Stimulated activated CD8-positive, alpha-beta memory T cell treated with anti-CD3 and anti-CD28 coated beads, Interleukin-15, amount 100 ng/mL, for 48 hours (primary cell): ENCODE measurements at places on chromosomes 13 and 19.

DNA sequence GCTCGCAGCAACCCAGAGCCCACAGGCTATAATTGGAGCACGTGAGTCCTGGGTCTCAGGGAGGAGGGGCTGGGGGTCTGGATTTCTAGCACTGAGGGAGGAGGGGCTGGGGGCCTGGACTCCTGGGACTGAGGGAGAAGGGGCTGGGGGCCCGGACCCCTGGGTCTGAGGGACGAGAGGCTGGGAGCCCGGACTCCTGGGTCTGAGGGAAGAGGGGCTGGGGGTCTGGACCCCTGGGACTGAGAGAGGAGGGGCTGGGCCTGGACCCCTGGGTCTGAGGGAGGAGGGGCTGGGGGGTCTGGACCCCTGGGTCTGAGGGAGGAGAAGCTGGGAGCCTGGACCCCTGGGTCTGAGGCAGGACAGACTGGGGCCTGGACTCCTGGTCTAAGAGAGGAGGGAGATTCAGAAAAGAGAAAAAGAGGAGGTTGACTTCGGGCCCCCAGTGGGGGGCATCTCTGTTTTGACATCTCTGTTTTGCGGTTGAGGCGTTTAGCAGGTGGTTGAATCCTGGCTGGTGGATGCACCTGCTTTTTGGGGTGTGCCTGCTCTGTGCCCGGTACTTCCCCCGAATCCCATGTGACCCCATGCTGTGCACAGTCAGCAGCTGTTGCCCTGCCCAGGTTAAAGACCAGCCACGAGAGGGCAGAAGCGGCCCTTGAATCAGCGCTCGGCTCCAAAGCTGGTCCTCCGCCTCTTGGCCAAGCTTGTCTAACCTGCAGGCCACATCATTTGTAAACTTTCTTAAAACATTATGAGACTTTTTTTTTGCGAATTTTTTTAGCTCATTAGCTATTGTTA, 10.5 kb downstream of the PVR start:
- DNase-seq = peak; percentile 61

GRCh38 chr13:60093425-60094019, 70.2 kb downstream of the DIAPH3 start:
- DNase-seq = no peak

DNA sequence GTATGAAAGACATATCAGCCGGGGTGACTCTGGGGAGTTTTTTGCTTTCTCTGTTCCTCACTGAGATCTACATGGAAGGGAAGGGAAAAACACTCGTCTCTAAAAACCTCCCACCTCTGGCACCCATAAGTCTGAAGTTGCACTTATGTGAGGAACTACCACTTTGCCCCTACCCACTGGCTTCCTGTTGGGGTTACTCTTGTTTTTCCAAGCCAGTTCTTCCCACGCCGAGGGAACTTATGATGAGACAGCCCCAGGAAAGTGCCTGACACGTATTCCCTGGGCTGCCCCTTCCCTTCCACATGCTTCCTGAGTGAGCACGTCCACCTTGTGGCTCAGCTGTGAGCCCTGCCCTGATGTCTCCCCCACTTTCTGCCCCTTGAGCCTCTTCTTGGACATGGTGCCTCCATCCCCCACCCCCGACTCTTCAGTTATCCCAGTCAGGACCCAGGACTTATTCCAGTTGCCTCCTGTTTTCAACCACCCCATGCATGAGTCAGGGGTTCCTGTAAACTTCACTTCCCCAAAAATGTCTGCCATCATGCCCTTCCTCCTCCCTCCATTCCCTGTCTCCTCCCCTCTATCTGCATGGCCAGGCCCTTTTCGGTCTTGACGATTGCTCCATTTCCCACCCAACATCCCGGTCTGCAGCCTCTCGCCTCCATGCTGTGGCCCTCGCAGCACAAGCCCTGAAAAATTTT, 5.1 kb upstream of the SIGLEC7 start:
- DNase-seq = no peak

DNA sequence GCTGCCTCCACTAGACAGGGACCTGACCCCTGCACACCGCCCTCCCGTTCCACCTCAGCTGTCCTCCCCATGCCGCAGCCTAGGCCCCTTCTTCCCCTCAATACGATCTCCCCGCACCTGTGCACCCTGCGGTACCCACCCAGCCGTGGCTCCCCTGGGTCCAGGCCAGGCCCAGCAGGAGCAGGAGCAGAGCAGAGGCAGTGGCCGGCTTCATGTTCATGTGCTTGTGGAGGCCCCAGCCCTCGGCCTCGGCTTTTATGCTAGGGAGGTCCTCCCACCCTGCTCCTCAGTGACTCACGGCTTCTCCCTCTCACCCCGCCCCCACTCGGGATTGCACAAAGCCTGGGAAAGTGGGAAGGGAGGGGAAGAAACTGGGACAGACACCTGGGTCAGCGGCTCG, 11.4 kb upstream of the KRTDAP start:
- no peak for DNase-seq

DNA sequence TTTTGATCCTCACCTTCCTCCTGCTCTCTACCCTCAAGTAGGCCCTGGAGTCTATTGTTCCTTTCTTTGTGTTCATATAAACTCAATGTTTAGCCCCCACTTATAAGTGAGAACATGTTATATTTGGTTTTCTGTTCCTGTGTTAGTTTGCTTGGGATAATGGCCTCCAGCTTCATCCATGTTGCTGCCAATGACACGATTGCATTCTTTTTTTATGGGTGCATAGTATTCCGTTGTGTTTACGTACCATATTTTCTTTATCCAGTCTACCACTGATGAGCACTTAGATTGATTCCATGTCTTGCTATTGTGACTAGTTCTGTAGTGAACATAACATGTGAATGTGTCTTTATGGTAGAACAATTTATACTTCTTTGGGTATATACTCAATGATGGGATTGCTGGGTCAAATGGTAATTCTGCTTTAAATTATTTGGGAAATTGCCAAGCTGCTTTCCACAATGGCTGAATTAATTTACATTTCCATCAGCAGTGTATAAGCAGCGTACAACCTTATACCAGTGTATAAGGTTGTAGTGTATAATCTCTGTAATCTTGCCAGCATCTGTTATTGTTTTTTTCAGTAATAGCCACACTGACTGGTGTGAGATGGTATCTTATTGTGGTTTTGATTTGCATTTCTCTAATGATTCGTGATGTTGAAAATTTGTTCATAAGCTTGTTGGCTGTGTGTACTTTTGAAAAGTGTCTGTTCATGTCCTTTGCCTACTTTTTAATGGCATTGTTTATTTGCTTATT, 288.9 kb downstream of the KCNRG start:
- DNase-seq = no peak

GRCh38 chr13:42277618-42278276, 5.8 kb downstream of the AKAP11 start:
- DNase-seq = no peak

DNA sequence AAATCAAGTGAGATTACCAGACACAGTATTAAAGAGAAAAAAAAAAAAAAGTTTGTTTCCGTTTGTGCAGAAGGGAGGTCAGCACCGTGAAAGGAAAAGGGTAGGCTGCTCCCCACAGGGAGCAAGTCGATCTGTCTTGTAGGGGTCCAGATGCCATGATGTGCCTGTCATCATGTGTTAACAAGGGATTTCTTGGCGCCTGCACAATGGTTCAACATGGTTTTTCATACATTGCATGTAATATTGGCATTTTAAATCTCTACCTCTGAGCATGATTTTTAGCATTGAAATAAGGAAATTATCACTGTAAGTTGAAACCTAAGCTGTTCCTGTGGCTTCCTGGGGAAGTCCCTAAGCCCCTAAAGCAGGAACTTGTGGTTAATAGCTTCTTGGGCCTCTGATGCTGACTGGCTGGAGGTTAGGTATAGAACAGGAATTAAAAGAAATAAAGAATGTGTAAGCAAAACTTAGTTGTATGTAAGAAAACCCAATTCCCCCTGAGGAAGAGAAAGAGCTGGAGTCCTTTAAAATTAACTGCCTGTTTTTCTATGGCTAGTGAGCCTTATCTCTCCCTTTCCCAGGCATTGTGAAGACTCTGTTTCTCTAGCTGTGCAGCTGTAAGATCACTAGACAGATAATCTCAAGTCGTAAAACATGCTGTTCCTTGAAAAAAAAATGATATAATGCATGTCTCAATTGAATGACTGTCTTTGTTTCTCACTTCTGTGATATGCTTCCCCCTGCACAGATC, 7.4 kb upstream of the FCGBP start:
- DNase-seq = no peak

DNA sequence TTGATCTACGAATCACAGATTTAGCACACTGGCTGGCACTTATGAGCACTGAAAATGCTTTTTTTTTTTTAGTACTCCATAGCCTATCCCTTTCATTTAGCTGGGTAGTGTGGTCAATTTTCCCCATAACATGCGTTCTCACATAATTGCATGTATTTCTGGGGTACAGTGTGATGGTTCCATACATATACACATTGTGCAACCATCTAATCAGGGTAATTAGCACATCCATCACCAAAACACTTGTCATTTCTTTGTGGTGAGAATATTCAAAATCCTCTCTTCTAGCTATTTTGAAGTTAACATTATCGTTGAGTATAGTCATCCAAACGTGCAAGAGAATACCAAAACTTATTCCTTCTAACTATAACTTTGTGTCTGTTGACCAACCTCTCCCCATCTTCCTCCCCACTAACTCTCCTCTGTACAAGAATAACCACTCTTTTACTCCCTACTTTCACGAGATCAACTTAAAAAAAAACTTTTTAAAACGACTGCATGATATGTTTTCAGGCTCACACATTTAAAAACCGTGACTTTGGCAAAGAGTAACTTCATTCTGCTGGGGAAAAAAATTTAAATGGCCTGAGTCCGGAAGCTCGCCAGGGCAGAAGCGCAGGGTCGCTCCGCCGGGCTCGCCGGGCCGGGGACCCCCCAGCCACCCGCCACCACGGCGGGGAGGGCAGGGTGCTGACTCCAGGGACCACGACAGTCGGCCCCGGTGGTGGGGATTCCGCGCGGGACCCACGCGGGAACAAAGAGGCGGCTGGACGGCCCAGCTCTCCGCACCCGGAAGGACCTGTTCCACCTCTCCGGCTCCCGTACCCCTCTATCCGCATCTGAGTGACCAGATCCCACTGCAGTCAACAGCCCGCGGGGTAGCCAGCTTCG, 868 bp upstream of the UBAC2 start:
- DNase-seq = no peak

GRCh38 chr13:66087269-66087710, 1142.8 kb downstream of the PCDH9 start:
- no peak for DNase-seq

DNA sequence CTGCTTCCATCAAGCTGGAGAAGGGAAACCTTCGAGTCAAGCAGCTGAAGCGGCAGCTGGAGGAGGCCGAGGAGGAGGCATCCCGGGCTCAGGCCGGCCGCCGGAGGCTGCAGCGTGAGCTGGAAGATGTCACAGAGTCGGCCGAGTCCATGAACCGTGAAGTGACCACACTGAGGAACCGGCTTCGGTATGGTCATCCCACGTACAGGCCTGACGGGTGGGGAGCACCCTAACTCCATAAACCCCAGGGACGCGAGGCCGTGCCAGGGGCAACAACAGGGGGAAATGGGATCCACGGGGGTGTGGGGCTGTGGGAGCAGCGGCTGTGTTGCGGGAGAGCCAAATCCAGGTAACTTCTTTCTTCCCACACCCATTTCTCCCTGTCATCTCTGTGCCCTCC, 20.2 kb downstream of the KCNC3 start:
- no peak for DNase-seq

- DNase-seq = no peak
These were observed 5.2 kb downstream of the LHFPL6 start for GRCh38 chr13:39597838-39598237.

DNA sequence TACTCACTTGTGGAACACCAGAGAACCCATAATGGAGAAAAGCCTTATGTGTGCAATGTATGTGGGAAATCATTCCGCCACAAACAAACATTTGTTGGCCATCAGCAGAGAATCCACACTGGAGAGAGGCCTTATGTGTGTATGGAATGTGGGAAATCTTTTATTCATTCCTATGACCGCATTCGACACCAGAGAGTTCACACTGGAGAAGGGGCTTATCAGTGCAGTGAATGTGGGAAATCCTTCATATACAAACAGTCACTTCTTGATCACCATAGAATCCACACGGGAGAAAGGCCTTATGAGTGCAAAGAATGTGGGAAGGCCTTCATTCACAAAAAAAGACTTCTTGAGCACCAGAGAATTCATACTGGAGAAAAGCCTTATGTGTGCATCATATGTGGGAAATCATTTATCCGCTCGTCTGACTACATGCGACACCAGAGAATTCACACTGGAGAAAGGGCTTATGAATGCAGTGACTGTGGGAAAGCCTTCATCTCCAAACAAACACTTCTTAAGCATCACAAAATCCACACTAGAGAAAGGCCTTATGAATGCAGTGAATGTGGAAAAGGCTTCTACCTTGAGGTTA, 10.9 kb downstream of the ZNF549 start:
- no peak for DNase-seq

DNA sequence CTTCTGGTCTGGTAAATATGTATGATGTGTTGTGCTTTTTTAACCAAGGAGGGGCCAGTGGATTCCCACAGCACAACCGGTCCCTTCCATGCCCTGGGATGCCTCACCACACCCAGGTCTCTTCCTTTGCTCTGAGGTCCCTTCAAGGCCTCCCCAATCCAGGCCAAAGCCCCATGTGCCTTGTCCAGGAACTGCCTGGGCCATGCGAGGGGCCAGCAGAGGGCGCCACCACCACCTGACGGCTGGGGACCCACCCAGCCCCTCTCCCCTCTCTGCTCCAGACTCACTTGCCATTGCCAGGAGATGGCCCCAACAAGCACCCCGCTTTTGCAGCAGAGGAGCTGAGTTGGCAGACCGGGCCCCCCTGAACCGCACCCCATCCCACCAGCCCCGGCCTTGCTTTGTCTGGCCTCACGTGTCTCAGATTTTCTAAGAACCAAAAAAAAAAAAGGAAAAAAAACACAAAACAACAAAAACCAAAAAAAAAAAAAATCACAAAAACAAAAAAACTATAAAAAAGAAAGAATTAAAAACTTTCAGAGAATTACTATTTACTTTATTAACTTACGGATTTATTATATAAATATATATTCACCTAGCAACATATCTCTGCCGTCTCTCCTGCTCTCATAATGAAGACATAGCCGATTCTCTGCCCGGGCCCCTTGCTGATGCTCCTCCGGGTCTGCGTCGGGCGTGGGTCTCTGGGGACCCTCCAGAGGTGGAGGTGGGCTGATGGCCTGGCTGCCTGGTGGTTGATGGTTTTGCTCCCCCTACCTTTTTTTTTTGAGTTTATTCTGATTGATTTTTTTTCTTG, 14.4 kb downstream of the CAPN12 start:
- DNase-seq = peak; percentile 68

- no peak for DNase-seq
These were observed 59.1 kb upstream of the TNFRSF19 start for GRCh38 chr13:23510979-23511735.

GRCh38 chr19:16244091-16244490, 46.4 kb downstream of the AP1M1 start:
- DNase-seq = no peak

DNA sequence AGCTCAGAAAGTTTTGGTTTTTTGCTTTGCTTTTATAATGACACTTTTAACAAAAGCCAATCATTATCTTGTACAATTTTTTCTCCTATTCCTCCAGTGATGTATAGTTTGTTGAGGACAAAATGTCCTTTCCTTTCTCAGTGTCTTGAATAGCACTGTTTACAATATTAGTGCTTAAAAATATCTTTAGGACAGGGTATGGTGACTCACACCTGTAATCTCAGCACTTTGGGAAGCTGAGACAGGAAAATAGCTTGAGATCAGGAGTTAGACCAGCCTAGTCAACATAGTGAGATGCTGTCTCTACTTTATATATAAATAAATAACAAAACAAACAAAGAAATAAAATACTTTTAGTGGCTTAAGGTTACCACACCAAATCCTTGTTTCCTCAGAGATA, 41.9 kb downstream of the SPRY2 start:
- DNase-seq = no peak

- no peak for DNase-seq
These were observed 113.3 kb upstream of the SPRY2 start for GRCh38 chr13:80454245-80454644.
